Psoas muscle (tissue), 8 donors: ENCODE measurements at places on chromosomes 5 and 9. TPM values are rescaled to one million over a fixed set of nuclear protein-coding genes. Genes with fewer than 3 reads are reported as not detected.

The SLC9A3 gene
- total RNA-seq, result 0.87 TPM

The PCDHGA12 gene
- total RNA-seq, result 2.6 TPM

DNA sequence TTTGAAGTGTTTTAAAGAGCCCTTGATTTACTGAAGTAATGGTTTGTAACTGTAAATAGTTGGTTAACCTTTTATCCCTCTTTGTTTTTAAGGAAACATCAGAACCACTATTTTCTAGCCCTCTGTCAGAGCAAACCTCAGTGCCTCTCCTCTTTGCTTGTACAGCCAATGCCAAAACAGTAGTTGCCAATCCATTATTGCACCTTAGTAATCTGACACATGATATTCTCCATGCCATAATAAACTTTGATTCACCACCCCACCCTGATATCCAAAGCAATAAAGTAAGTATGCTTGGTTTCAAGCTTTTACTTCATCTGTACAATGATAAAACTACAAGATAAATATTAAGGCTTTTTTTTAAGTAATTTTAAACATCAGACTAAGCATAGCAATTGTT lies 100.8 kb downstream of the DMXL1 start:
- DNase-seq, result no peak

- DNase-seq, result no peak
These were observed 1068.0 kb downstream of the NR2F1-AS1 start for GRCh38 chr5:92513067-92513466.

- no peak for DNase-seq
These were observed 333.3 kb downstream of the SEMA5A start for GRCh38 chr5:9212605-9213004.
